LHCN-M2 (cell line): ENCODE measurements at places on chromosomes 2 and 18. TPM values are rescaled to one million over a fixed set of nuclear protein-coding genes. Genes with fewer than 3 reads are reported as not detected.
A peak's percentile ranks its signal among the peaks of the same experiment; 100 is the strongest.

SP140 gene
- 0.34 TPM in 1 of 2 replicates, not detected in the other for total RNA-seq

CTIF gene
- total RNA-seq: 15.8 and 18.1 TPM in 2 replicates

COL4A3 gene
- not detected in 2 replicates for total RNA-seq

POTEI gene
- total RNA-seq: not detected in 2 replicates

SMIM21 gene
- total RNA-seq: not detected in 2 replicates

POMC gene
- total RNA-seq: not detected in 2 replicates

CRYGD gene
- not detected in 2 replicates for total RNA-seq

- no peak for DNase-seq
These were observed 102.9 kb upstream of the CCDC195 start for GRCh38 chr2:224819075-224819474.

DNA sequence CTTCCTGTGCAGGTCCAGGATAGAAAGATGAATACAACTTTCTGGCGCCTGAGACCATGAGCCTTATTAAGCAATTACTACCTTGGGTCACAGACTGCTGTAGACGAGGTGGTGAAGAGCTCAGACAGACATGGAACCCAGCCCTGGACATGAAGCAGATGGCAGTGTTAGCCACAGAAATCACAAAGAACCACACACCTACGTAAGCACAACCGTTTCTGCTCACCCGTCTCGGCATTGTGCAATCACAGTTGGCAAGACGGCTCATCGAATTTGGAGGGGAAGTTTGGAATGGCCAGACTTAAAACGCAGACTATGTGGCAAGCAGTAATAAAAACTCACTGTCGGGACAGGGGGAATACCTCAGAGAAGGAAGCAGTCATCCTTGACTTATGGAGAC lies 24.3 kb upstream of the ASPRV1 start:
- DNase-seq: no peak

DNA sequence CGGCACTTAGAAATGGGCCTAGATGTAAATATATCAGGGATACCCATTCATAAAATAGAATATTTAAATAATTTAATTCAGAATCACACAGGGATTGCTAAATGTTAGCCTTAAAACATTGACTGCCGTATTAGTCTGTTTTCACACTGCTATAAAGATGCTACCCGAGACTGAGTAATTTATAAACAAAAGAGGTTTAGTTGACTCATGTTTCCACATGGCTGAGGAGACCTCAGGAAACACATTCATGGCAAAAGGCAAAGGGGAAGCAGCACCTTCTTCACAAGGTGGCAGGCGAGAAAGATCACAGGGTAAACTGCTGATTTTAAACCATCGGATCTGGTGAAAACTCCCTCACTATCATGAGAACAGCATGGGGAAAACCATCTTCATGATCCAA lies 223.6 kb upstream of the GULP1 start:
- no peak for DNase-seq

DNA sequence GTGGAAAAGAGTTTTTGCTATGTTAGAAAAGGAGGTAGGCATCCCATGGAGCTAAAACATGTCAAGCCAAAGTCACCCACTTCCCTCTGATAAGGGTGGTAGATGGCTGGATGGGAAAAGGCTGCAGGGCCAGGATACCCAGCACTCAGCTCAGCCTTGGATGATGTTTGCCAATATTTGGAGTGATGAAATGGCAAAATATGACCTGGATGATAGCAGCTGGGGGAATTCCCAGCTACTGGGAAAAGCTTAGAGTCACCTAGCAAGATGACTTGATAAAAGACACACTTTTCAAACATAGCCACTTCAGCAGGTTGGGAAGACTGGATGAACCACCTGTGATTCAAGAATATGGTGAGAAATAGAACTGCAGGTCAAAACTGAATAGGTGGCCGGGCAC lies 10.1 kb downstream of the RFX8 start:
- peak; percentile 56 for DNase-seq

DNA sequence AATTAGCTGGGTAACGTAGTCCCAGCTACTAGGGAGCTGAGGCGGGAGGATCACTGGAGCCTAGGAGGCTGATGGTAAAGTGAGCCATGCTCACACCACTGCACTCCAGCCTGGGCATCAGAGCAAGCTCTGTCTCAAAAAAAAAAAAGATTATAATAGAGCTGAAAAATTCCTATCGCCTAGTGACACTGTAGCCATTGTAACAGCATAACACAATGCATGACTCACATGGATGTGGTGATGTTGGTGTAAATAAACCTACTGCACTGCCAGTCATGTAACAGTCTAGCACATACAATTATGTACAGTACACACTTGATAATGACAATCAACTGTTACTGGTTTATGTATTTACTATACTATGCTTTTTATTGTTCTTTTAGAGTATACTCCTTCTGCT lies 39.6 kb downstream of the MGAT4A start:
- peak; percentile 22 for DNase-seq

- DNase-seq: peak; percentile 12
These were observed 68.6 kb downstream of the COL6A3 start for GRCh38 chr2:237345411-237345810.

DNA sequence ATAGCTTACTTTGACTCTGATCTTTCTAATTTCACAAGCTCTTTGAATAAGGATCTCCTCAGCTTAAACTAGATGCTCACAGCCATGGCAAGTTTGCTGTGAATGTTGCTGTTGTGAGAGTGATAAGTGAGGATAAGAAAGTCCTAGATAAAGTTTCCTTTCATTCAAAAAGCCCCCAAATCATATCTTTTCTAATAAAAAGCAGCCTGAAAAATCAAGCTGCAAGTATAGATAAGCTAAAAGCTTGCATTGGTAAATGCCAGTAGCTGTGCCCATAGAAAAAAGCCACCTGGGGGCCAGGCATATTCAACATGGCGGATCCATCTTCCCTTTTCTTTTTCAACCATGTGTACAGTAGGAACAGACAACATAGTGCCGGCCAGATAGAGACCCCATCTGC lies 4.3 kb downstream of the NLRC4 start:
- no peak for DNase-seq

DNA sequence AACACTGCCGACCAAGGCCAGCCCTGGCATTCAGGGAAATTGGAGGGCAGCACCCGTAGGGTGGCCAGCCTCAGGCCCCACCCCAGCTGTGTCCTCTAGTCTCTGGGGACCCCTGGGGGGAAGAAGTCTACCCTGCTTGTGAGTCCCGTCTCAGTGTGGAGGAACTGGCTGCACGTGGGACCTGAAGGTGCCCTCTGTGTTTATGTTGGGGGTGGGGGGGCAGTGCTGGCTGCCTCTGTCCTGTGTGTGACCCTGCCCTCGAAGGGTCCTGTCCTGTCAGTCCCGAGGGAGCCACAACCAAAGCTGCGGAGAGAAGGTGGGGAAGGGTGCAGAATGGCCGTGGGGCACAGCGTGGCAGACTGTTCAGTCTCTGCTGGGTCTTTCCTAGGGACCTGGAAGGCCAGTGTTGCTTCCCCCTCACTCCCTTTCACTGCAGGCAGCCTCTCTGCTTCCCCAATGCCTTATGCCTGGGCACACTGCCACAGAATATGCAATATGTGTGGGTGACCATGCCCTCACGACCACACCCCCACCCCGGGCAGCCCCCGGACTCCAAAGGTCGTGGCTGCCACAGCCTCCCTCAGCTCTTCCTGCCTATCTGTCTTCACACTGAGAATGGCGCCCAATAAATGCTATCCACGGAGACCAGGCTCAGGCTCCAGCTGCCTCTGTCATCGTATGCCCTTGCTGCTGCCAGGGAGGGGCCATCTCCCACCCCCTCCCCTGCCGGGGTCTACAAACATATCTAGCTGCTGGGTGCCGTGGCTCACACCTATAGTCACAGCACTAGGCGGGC lies 33.3 kb upstream of the SLC35F6 start:
- no peak for DNase-seq

GRCh38 chr2:120995656-120996190 lies 260.1 kb downstream of the GLI2 start:
- no peak for DNase-seq

DNA sequence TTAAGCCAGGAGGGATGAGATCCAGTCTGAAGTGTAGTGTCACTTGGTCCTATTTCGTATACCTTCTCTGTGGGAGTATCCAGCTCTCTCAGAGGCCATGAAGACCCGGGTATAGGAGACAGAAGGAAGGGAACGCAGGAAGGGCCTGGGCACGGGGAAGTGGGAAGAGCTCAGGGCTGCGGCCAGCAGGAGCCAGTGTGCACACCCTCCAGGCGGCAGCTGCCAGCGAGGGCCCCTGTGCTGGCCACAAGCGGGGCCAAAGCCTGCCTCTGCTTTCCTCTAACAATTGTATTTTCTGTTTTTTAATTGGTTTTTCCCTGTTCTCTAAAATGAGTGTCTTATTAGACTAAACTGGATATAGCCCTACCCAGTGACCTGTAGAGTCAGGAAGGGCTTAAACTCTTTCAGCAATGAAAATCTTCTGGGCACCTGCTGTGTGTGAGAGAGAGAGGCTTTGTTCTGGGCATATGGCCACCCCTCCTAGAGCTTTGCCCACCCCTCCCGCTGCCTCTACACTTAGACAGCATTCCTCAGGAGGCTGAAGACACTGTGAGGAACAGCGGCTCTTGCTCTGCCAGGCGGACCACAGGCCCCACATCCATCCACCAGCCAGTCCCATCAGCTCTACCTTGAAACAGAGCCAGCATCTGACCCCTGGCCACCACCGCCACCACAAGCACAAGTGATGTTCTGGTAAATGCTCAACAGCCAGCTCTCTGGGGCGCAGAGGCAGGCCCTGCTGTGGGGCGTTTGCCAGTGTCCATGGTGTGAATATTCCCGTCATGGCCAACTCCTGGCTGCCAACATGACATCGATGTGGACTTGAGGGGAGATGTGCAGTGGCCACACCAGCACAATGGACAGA lies 9.5 kb downstream of the GPR17 start:
- no peak for DNase-seq

- no peak for DNase-seq
These were observed 4.3 kb downstream of the DCTN1 start for GRCh38 chr2:74375838-74376237.

GRCh38 chr18:52722904-52723303 lies 382.9 kb downstream of the DCC start:
- DNase-seq: no peak

- DNase-seq: no peak
These were observed 19.9 kb downstream of the SOCS6 start for GRCh38 chr18:70308555-70309294.

- DNase-seq: peak; percentile 94
These were observed 120.8 kb downstream of the GAREM1 start for GRCh38 chr18:32349728-32350395.

DNA sequence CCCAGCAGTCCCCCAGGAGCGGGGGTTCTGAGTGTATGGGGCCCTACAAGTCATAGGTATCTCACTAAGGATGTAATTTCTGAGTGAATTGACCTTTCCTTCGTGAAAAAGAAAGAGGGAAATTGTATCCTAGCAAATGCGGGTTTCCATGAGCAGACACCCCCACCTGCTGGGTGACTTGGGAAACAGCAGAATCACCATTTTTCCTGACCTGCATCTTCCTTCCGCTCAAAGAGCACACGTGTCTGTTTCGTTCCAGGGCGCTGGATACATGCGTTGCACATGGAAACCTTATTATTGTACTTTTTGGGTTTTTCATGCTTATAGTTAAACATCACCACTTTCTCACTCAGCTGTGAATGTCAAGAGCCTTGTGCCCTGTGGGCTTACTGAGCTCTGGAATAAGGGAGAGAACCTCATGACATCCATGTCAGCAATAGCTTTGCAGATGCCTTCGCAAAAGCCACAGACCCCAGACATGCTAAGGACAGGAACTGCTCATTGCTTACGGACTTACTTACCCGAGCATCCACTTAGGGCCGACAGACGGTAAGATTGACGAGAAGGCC lies 132.8 kb downstream of the TPO start:
- DNase-seq: peak; percentile 45

GRCh38 chr2:9945596-9945995 lies 5.9 kb upstream of the GRHL1 start:
- DNase-seq: no peak

- no peak for DNase-seq
These were observed 117.4 kb downstream of the PIK3C3 start for GRCh38 chr18:42072407-42072806.

- peak; percentile 98 for DNase-seq
These were observed 197.9 kb downstream of the NEDD4L start for GRCh38 chr18:58241877-58242276.

DNA sequence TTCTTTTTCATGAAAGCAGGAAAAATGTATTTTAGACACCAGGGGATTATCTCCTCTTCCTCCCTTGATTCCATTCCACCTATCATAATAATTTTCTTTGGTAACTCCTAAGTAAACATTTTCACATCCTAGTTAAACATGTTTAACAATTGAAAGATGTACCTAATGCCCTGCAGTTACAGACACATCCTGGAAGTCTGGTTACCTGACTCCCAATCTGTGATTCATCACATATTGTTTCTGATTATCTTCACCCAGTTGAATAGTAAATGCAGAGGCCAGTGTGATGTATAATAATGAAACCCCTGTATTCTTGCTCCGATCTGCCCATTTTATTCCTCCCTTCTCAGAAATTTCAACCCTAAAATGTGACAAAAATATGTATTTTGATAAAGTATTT lies 1237.6 kb upstream of the LRRTM1 start:
- DNase-seq: no peak
